ENCODE measurements at places on chromosomes 11 and 22.

DNA sequence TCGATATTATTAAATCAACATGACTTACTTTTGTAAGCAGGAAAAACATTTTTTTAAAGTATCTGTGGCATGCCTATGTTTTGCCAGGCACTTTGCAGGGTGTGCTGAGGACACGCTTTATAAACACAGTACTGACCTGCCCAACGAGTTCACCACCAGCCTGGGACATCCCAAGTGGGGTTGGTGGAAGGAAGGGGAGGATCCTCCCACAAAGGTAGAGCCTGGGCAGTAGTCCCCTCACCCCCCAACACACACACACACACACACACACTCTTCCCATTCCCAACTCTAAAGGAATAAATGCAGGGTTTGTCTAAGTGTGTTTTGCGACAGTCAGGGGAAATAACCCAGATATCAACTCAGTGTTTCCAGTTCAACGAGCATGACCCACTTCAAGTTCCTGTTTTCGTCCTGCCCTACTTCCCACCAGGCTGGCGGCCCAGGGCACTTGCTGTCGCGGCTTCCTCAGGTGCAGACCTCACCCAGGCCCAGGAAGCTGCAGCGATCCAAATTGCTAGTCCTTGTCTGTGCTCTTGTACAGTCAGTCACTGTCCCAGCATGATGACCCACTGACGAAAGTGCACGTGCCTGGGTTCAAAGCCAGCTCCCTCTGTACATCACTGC lies 3.1 kb downstream of the CERK start:
- DNase-seq = no peak

GRCh38 chr22:37496651-37497050 lies 10.5 kb upstream of the MFNG start:
- DNase-seq = no peak

DNA sequence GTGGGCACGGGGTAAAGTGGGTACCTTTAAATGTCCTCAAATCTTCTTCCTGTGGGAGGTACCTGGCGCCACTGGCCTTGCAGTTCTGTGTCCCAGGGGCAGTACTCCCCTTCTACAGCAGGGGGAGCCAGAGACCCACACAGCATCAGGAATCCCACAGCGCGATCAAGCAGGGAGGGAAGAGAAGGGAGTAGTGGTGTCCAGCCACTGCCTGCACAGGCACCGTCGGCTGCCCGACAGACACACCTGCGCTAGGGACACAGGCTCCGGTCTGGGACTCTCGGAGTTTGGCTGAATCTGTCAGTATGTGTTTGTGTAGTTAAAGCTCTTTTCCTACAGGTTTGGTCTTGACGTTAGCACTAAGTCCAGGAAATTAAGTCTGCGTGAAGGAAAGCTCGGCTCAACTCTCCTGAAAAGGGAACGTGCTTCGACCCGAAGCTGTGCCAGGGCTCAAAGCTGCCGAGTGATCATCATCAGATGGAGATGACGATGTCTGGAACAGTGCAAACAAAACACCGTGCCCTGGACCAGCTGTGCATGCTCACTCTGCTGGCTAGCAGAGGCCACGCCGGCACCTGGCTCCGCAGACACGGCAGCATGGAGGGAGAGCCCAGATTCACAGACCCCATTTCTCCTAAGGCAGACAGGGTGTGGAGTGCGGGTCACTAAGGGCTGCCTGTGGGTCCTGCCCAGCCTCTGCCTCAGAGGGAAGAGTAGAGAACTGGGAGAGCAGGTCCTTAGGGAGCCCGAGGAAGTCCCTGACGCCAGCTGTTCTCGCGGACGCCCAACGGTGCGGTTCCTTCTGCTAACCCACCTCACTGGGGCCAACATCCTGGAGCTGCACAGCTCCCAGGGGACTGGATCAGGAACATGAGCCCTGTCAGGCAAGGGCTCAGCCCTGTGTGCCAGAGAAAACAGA lies 56.0 kb upstream of the BID start:
- peak; percentile 45 for DNase-seq

DNA sequence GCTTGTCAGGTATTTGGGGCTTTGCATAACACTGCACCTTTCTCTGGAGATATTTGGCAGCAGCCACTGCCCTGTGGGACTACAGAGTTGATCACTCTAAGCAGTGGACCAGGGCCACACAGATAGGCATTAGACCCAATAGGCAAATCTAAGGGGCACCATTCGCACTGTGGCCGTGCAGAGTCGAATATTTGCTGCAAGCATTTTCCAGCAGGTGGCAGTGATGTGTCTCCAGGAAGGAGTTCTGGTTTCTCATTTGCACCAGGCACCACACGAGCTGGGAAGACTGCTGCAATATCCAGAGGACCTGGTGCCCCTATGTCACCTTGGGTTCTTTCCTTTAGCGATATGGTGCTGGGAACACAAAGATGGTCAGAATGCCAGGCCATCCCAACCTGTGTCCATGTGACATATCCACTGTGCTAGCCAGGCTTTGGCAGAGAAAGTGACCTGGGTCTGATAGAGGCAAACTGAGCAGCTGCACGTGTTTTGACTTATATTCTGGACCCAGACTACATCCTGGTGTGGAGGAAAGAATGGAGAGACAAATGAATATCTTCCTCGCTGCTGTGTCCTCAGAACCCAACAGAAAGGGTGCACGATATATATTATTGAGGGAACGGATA lies 318.7 kb downstream of the BUD13 start:
- no peak for DNase-seq

DNA sequence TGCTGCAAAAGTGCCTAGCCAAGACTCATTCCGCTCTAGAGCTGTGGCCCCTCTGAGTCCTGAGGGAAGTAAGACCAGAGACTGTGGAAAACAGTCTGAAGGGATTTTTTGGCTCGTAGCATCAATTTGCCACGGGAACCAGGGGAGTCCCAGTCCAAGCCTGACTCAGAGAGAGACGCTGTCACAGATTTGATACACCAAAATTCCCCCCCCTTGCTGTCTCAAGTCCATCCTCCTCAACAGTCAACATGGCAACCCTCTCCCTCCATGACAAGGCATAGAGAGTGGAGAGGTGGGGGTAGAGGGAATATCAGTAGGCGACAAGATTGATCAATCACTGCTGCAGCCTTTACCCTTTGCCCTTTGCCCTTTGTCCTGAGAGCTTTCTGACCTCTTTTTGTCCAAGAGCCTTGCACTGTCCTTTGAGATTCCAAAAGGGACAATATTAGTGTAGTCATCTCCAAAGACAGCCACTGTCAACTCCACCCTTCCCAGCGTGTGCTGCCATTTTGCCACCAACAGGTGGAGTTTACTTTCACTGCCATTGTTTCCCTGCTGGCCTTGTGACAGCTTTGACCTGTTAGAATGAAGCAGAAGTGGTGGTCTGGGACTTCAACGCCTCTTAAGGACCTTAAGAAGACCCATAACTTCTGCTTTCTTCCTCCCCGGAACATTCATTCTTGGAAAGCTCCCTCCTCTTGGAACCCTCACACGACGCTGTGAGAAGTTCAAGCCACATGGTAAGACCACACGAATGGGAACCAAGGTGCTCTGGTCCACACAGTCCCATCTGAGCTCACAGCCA lies 7.3 kb downstream of the SLC15A3 start:
- no peak for DNase-seq

DNA sequence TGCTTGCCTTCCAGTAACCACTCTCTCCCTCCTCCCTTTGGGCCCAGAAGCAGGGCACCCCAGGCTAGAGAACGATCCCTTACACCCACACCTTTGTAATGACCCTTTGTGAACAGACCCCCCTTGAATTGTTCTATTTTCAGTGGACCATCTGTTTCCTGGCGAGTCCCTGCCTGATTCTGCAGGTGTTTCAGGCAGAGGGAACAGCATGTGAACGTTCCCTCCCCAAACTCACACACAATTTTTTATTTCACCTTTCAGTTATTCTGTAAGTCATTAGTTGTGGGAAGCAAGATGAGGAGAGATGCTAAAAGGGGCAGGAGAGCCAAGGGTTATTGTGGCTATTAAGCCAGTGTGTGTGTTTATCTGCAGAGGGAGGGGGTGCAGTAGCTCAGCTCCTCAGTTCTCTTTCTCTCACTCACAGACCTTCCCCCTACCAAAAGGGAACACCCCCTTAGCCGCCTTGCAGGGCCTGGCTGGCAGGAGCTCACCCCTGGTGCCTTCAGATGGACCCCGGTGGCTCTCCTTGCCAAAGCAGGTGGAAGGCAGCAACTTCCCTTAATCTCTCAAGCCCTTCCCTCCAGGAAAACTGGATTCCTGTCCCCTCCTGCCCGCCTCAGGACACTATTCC lies 64.8 kb upstream of the SPON1 start:
- DNase-seq = no peak

Measured in epithelial cell of prostate (primary cell).